Fibroblast of skin of left quadriceps (primary cell): ENCODE measurements at places on chromosomes 12 and 14.

- peak; percentile 30 for DNase-seq
Measured at GRCh38 chr12:52741375-52742195, 35.6 kb downstream of the KRT76 start.

DNA sequence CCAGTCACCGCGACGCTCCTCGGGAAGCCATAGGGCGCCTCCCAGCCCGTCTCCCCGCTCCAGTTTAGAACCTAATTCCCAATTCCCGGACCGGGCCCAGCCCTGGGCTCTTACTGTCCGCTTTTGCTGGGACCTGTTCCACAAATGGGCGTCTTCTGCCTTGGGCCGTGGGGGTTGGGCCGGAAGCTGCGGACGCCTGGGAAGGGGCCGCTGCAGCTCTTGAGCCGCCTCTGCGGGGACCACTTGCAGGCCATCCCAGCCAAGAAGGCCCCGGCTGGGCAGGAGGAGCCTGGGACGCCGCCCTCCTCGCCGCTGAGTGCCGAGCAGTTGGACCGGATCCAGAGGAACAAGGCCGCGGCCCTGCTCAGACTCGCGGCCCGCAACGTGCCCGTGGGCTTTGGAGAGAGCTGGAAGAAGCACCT is 797 bp downstream of the UNG start:
- DNase-seq: no peak

DNA sequence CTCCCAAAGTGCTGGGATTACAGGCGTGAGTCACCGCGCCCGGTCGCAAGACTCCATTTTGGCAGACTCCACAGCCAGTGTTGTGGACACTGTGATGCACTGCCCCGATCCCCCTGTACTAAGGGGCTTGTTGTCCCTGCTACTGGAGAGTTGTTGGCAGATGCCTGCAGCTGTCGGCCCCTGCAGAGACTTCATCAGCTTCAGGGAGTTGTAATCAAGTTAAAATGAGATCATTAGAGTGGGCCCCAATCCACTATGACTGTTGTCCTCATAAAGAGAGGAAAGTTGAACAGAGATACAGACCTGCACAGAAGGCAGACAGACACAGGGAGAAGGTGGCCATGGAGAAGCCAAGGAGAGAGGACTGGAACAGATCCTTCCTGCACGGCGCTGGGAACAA is 23.7 kb upstream of the TUBA1A start:
- no peak for DNase-seq

DNA sequence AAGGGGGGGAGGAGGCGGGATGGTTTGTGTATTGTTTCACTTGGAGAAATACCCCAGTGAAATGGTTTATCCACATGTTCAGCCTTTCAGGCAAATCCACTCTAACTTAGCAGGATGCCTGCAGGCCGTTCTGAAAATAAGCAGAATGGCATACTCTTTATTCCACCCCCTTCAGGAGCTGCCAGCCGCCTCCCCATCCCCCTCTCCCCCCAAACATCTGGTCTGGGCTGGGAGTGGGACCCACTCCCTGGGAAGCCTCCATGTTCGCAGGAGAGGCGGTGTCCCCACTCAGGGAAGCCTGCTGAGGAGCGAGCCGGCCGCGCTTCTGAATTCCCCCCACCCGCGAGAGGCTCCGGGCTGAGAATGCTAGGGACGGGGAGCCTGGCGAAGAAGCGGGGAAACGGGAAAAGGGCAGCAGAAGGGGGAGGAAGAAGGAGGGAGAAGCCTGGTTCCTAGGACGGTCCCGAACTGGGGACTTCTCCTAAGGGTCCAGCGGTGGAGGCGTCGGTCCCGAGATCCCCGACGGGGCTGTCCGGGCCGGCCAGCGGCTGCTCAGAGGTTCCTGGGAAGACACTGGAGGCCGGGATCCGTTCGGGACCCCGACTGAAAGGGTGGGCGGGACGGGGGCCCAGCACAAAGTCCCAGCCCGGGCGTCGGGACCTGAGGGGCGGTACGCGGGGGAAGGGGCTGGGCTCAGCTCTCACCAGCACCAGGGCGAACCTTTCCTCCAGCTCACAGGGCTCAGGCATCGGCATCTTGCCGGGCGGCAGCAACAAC is 666 bp downstream of the FMNL3 start:
- no peak for DNase-seq

- DNase-seq: no peak
Measured at GRCh38 chr14:55048900-55049436, 2.5 kb upstream of the MAPK1IP1L start.

GRCh38 chr14:20652996-20653975 is 11.8 kb upstream of the OR6S1 start:
- DNase-seq: peak; percentile 19

- DNase-seq: no peak
Measured at GRCh38 chr12:71610031-71610795, 53.4 kb downstream of the ZFC3H1 start.

- DNase-seq: no peak
Measured at GRCh38 chr14:88866305-88866704, 41.9 kb downstream of the TTC8 start.

DNA sequence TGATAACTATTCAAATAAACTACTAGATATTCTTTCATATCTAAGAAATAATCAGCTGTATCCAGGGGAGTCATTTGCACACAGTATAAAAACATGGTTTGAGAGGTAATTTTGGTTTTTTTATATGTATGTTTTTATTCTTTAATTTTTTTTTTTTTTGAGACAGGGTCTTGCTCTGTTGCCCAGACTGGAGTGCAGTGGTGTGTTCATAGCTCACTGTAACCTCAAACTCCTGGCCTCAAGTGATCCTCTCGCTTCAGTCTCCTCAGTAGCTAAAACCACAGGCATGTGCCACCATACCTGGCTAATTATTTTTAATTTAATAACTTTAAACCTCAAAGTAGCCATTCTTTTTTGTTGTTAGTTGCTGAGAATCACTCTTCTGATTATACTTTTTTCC is 1.8 kb downstream of the PRORP start:
- DNase-seq: no peak
